ENCODE measurements at places on chromosomes 13 and 19. TPM values are rescaled to one million over a fixed set of nuclear protein-coding genes. Genes with fewer than 3 reads are reported as not detected.
A peak's percentile ranks its signal among the peaks of the same experiment; 100 is the strongest.

DNA sequence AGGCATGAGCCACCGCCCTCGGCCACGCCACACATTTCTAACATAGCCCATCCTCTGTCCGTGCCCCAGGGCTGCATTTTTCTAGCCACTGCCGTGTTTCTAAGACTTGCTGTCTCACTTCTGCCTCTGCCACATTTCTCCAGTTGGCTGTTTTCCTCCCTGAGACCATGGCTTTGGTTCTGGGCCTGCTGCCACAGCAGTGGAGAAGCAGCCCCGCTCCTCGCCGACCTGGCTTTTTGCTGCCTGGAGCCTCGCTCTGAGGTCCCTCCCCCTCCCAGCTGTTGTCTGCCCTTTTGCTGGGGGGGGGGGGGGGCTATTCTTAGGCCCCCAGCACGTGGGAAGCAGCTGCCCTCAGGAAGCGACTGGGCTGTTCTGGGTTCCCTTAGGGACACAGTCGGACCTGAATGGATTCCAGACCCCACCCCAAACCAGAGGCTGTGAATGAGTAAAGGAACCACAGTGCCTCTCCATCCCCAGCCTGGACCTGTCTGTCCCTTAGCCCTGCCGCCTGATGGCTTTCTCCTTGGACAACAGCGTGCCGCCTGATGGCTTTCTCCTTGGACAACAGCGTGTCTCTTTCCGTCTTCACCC, 3.3 kb downstream of the GYS1 start:
- DNase-seq: peak; percentile 52

DNA sequence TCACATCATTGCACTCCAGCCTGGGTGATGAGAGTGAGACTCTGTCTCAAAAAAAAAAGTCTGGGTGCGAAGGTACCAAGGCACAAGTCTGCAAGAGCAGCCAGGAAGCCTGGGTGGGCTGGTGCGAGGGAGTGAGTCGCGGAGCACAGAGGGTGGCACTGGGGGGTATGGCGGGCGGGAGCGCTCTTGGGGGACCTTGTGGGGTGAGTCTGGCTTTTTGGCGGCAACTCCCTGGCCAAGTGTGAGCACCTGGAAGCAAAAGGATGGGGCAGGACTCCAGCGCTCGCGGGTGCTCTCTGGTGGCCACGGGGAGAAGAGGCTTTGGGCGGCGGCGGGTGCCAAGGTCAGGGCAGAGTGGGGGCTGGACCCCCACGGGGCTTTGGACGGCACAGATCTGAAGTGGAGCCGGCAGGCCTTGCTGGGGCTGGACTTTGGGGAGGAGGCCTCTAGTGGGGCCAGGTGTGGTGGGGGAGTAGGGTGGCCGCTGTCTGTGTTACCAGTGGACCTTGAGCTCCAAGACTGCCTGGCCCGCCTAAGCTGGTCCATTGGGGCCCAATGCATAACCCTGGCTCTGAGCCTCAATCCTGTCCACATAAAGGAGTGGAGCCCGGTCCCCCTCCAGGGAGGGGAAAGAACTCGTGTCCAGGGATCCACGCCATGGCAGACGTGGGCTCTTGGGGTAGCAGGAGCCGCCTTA, 1.6 kb downstream of the P2RY11 start:
- peak; percentile 71 for DNase-seq

- no peak for DNase-seq
These were observed 68.9 kb downstream of the FGF9 start for GRCh38 chr13:21739771-21740170.

Gene KANK2
- total RNA-seq: 23.0 TPM

DNA sequence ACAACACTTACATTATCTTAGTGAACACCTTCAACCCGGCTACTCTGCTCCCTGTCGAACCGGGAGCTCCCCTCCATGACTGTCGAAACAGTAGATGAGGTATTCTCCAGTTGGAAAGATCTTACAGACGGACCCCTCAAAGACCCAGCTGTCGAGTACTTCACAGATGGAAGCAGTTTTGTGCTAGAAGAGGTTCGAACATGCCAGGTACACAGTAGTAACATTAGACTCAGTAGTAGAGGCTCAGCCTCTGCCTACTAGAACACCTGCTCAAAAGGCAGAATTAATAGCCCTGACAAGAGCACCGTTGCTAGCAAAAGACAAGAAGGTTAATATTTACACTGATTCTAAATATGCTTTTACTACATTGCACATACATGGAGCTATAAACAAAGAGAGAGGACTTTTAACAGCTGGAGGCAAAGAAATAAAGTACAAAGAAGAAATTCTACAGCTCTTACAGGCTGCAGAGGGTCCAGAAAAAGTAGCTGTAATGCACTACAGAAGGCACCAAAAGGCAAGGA, 13.6 kb upstream of the SLC15A1 start:
- no peak for DNase-seq

- DNase-seq: no peak
These were observed at the start of gene KLK3 for GRCh38 chr19:50854636-50855410. KLK3 (plus strand) TSS chr19:50854915; CDS start chr19:50854956, 41 bp downstream.

- no peak for DNase-seq
These were observed 396.9 kb upstream of the SLITRK1 start for GRCh38 chr13:84279166-84279565.

Gene ATP4A
- total RNA-seq: 0.32 TPM

- DNase-seq: no peak
These were observed 94.0 kb downstream of the PCDH9 start for GRCh38 chr13:67136157-67136556.

- DNase-seq: peak; percentile 78
These were observed 335 bp upstream of the SOX1 start for GRCh38 chr13:112066624-112067004.

Gene JAK3
- 1.3 TPM for total RNA-seq

Gene GNA15
- not detected for total RNA-seq

GRCh38 chr19:58325311-58326022, 1.3 kb upstream of the ZSCAN22 start:
- DNase-seq: no peak

Gene KLK2
- total RNA-seq: not detected

GRCh38 chr19:28882818-28883217, 330.1 kb downstream of the UQCRFS1 start:
- no peak for DNase-seq

Gene PTGIR
- 0.27 TPM for total RNA-seq

GRCh38 chr13:30789166-30789862, 54.0 kb downstream of the ALOX5AP start:
- DNase-seq: no peak

Gene MAST1
- 230 TPM for total RNA-seq

Gene SERPINE3
- total RNA-seq: not detected

GRCh38 chr13:33934343-33934742, 116.4 kb downstream of the RFC3 start:
- DNase-seq: no peak

- no peak for DNase-seq
These were observed 1.1 kb downstream of the ELF1 start for GRCh38 chr13:41017817-41018601.

DNA sequence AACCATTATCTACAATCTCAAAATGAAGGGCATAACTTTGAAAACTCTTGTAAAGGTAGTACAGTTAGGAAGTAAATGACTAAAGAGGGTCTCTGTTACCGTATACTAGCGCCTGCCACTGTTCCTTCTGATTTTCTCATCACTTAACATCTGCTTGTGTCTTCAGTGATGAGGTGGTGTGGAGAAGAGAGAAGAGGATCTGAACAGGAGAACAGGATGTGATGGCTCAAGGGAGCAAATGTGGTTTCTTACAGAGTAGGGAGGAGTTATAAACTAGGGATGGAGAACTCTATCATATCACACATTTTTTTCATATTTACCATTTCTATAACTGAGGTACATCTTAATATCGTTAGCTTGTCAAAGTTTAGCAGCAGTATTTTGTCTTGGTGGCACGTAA, 1.1 kb downstream of the KCTD4 start:
- DNase-seq: no peak

DNA sequence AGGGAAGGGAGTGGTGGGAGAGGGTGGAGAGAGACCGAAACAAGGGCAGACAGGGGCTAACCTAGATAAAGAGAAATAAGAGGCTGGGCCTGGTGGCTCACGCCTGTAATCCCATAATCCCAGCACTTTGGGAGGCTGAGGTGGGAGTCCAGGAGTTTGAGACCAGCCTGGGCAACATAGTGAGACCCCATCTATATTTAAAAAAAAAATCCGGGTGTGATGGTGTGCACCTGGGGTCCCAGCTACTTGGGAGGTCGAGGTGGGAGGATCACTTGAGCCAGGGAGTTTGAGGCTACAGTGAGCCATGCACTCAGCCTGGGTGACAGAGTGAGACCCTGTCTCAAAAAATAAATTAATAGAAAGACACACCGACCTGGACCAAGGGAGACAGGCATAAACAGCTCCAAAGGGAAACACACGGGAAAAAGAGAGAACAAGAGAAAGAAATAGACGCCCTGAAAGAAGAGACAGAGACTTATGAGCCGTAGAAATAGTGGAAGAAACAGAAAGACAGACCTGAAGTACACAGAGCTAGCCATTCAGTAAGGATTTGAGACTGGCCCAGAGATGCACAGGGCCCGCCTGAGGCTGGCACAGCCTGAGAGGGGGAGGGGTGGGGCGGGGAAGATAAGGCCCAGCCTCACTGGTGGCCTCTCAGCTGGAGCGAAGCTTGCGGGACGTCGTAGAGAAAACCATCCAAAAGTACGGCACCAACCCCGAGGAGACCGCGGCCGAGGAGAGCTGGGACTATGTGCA, 2.2 kb downstream of the CD37 start:
- DNase-seq: no peak

DNA sequence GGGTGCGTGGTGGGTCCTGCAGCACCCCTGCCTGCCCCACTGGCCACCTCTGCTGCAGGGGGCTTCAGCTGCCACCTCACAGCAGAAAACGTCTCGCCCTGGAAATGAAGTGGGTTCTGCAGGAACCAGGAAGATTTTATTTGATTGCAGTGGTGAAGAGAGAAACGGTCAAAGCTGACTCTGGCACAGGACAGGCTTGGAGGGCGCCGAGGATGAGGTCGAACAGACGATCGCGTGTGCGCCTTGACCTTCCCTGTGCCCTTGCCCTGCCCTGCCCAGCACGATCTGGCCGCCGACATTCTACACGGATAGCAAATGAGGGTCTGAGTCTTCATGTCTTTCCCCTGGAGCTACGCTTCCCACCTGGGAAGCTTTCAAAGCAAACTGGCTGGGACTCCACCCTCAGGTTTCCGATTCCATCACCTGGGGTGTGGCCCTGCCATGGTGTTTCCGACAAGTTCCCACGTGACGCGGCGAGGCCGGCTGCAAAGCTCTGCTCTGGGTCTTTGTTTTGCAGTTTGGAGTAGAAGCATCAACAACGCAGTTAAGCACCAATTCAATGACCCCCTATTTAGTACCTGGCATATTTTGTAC, 50.3 kb upstream of the TUBGCP3 start:
- DNase-seq: no peak

GRCh38 chr19:4456476-4456842, 1.1 kb downstream of the UBXN6 start:
- DNase-seq: peak; percentile 54

GRCh38 chr13:105220063-105220462, 1315.4 kb downstream of the EFNB2 start:
- DNase-seq: no peak
